ENCODE measurements at places on chromosomes 1 and 21.

GRCh38 chr1:27521336-27521831 is 31.4 kb upstream of the WASF2 start:
- DNase-seq = peak; percentile 65

- no peak for DNase-seq
These were observed 92.1 kb upstream of the ARTN start for GRCh38 chr1:43841321-43842174.

GRCh38 chr1:72006092-72006491 is 276.2 kb downstream of the NEGR1 start:
- DNase-seq = no peak

GRCh38 chr1:232599178-232600041 is 30.5 kb downstream of the SIPA1L2 start:
- no peak for DNase-seq

DNA sequence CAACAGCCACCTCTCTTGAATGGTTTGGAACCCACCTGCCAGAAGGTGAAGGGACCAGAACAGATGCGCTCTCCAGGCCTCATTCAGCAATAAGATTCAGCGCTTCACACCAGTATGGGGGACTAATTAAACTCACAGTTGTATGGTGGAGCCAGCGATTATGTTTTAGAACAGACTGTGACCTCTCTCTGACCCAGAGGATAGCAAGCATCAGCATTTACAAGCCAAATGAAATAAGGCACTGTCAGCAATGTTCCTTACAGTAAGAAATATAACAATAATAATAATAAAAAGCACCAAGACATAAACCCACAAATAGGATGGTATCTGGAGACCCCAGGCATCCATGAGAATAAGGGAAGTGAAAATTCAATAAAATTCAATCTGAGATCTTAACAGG is 6.9 kb upstream of the CDC42BPA start:
- DNase-seq = no peak

DNA sequence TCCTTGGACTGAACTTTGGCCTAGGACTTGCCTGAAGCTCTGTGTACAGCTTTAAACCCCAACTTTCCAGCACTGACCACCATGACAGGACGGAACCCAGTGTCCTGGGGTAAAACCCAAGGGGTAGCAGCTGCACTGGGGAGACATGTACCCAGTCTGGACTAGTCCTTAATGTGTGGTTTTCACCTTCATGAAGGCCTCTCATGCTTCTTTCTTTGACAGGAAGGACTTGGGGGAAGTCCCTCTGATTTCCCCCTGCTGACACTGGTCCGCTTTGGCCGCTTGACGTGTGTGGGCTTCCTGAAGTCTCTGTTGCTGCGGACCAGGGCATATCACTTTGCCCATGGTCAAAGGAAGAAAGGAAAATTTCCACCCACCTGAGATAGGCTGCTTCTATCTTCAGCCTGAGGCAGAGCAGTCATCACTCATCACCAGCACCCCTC is 66.3 kb upstream of the PRDX6 start:
- no peak for DNase-seq

- DNase-seq = no peak
These were observed 95.4 kb downstream of the LPAR3 start for GRCh38 chr1:84797603-84798002.

DNA sequence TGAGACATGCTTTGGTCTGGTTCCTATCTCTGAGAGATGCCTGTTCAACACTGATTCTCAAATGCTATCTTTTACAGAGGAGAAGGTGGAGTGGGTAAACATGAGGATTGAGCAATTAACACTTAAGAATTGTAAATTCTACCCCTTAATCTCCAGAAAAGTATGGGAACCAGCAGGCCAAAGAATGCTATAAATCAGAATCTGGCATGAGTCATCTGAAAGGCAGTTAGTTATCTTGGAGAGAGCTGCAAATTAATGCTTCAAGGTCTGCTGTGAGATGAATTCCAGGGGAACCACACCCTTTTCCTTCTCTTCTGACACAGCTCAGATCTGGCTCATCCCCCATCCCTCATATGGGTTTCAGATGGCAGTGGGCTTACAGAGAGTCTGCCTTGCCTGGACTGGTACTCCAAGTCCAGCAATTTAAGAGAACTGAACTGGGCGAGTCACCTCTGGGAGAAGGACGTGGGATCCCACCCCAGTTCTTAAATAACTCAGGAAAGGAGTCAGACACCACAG is 5.2 kb downstream of the S100A10 start:
- DNase-seq = no peak

All from dorsolateral prefrontal cortex (tissue), 122 donors.